ENCODE measurements at places on chromosomes 2 and 18.

DNA sequence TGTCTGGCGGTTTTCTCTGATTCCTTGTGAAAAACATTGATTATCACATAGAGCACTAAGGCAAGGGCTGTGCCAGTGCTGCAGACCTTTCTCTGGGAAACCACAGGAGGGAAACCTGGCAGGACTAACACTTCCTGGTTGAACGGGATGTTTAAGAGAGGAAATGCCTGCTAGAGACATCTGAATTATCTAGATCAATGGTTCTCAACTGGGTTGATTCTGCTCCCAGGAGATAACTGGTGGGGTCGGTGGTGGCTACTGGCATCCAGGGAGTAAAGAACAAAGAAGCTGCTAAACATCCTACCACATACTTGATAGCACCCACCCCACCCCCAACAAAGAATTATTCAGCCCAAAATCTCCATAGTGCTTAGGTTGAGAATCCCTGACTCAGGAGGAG is 37.5 kb downstream of the DDX18 start:
- DNase-seq, result no peak

DNA sequence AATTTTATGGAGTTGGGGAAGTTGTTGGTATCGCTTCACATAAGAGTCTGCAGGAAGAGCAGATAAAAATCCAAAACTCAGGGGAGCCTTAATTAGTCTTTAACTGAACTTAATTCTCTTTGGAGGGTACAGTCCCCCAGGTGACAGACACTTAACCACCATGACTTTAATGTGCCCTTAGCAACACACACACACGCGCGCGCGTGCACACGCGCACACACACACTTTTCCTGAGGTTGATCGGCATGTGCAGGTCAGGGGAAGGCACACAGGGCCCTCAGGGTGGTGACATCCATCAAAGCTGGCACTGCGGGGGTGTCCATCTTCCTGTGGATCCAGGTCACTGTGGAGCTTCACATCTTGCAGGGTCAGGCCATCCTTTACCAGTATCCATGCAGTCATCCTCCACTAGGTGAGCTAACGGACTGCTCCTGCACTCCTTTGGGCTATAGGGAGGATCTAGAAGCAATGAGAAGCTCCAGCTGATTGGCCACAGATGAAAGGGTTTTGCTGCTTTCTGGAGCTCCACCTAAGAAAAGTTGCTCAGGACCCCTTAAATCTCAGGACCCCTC is 21.9 kb upstream of the NCK2 start:
- DNase-seq, result no peak

DNA sequence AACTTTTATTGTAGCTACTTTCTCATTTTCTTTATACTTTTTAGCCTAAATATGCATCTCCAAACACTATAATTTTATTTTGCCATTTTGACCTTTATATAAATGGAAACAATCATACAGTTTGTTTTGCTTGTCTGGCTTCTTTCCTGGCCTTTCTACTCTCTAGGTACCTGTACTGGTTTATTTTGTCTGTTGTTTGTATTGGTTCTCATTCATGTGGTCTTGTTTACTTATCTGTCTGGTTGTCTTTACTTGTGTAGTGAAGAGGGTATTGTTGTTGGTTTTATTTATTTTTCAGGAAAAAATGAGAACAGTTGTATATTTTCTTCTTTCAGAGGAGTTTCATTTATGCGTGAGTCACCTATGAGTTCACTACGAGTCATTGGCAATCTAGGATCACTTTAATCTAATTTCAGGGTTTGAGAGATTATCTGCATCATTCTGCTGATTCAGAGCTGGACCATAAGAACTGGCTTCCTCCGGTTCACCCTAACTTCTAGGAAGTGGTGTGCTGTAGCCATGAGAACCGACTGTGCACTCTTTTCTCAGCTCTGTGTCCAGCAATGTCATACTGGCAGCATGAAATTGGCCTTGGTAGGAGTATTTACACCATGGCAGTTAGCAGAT is 33.1 kb upstream of the HDAC4 start:
- no peak for DNase-seq

GRCh38 chr18:66632756-66633155 is 28.9 kb upstream of the CDH19 start:
- DNase-seq, result no peak

- DNase-seq, result no peak
Measured at GRCh38 chr18:38790303-38790702, 1224.7 kb upstream of the CELF4 start.

DNA sequence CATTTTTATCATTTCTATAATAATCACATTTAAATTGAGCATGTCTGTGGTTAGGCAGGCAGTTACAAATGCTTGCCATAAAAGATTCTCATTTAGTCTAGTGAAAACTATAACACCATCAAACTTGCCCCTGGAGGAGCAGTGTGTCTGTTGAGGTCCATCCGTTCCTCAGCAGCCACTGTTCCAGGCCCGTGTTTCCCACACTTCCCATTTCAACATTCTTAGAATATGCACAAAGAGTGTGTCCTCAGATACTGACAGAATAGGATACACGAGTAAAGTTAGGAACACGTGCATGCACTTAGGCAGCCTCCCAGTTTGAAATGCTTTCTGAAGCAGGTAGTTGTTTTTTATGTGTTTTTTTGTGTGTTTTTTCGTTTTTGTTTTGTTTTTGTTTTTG is 39.9 kb downstream of the NCK2 start:
- no peak for DNase-seq

DNA sequence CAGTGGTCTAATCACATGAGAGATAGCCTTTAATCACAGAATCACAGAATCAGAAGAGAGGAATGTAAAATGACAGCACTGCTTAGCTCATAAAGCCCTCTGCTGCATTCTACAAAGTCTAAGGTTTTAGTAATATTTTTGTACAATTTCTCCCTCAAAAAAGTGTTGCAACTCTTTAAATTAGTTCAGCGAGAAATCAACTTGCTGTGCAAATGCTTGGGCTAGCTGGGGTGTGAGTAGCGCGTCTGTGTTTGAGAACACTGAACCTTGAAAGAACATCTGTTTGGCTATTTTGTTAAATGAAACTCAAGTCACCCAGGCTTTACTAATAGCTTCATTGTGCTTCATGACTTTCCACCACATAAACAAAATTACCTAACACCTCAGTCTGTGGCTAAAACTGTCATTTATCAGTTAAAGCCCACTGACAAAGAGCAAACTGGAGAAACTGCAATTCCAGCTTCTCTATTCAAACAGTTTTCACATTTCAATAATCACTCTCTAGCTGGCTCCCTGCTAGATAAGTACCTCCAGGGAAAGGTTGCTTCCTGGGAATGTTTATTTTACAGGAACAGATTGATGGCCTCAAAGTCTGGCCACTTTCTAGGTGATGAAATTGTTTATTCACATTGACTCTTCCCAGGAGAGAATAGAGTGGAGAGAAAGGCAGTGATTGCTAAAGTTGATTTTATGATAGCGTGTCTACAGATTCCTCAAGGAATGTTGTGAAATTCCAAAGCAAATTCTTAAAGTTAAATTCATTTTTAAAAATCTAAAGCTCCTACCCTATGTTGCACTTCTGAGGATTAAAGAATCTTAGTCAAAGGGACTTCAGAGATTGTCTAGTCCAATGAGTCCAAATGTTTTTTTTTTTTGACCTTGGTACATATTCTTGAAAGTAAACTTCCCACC is 36.0 kb upstream of the STAT1 start:
- no peak for DNase-seq

DNA sequence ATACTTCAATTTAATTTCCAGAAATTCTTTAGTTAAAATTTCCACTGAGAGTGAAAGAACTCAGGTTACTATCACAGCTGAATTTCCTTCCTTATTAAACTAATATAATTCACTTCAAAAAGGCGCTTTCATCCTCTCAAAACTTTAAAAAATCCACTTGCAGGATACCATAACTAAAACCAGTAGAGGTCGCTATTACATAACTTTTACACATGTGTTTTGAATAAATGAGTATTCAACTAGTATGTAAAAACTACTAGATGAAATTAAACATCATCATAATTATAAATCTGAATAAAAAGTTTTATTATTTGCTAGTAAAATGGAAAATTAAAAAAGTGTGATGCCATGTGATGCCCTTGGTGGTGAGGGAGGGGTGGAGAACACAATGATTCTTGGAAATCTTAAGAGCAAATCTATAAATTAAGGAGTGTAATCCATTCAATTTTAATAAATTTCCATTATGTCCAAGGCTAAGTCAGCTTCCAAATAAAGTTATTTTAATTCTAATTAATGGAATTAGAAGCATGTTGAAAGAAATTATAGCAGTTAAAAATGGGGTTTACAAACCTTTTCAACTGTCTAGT is 61.4 kb downstream of the SOS1 start:
- DNase-seq, result no peak

GRCh38 chr2:234823877-234824376 is 127.9 kb upstream of the SH3BP4 start:
- peak; percentile 44 for DNase-seq

DNA sequence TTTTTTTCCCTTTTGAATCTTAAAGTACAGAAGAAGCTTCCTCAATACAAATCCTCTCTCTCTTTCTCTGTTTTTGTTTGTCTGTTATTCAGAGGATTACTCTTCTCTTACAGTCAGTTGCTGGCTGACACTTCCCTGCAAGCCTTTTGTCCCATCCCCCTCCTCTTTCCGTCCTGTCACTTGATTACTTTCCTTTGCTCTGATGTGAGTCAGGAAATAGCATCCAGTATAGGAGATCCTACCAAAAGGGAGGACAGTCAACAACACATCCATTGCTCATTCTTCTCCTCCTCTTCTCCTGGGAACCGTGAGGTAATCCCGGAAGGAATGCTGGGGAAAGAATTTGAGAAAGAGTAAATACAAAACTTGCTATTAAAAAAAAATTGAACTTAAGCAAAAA is 79.3 kb upstream of the SCN7A start:
- DNase-seq, result no peak

- DNase-seq, result no peak
Measured at GRCh38 chr18:47323158-47323557, 71.7 kb upstream of the SKOR2 start.

- no peak for DNase-seq
Measured at GRCh38 chr18:21820033-21820810, 79.6 kb downstream of the MIB1 start.
